ENCODE measurements at places on chromosomes 2 and 18. TPM values are rescaled to one million over a fixed set of nuclear protein-coding genes. Genes with fewer than 3 reads are reported as not detected.

GRCh38 chr2:166984797-166985196 lies 96.5 kb downstream of the XIRP2 start:
- DNase-seq = no peak

HJURP gene
- 3.0 TPM for total RNA-seq

DNA sequence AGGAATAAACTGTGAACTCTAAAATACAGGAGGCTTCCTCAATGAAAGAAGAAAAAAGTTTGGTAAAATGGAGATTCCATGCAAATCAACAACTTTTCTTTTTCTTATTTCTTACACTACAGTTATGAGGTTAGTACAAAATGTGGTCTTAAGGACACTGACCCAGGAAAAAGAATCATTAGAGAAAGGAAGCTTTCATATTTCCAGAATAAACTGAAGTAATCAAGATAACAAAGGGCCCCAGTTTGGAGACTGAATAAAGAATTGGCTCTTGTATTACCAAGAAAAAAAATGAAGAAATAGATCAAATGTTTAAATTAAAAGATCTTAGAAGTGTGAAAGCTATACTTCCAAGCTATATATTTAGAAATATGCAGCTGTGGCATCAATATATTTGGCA lies 72.3 kb downstream of the SLC66A3 start:
- no peak for DNase-seq

DNA sequence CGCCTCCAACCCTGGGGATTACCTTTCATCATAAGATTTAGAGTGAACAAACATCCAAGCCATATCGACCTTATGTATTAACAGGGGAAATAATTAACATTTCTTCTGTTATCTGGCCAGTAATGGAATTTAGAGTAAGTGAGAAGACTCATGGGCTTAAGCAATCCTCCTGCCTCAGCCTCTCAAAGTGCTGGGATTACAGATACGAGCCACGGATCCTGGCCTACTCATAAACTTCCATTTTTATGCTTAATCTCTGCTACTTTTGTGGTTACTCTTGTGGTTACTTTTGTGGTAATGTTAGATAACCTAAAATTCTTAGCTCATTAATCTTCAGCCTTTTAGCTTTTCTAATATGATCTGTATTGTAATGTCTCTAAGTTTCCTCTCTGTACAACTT lies 159.3 kb upstream of the SLC8A1 start:
- no peak for DNase-seq

GRCh38 chr2:106143495-106144215 lies 50.4 kb downstream of the UXS1 start:
- DNase-seq = no peak

FEV gene
- not detected for total RNA-seq

DNA sequence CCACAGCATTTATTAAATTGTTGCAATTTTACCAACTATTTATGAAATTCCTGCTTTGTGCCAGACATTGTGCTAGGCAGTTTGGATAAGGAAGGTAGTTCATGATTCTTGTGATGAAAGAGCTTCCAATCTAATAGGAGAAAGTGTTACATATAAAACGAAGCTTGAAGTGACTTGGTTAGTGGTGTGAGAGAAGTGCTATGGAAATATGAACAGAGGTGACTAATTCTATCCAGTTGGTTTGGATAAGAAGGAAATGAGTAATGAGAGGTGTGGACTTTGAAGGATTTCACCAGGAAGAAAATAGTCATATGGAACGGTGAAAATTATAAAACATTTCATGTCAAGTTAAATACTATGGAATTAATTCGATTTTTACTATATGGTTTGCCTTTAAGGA lies 48.6 kb downstream of the EML6 start:
- DNase-seq = no peak

DNA sequence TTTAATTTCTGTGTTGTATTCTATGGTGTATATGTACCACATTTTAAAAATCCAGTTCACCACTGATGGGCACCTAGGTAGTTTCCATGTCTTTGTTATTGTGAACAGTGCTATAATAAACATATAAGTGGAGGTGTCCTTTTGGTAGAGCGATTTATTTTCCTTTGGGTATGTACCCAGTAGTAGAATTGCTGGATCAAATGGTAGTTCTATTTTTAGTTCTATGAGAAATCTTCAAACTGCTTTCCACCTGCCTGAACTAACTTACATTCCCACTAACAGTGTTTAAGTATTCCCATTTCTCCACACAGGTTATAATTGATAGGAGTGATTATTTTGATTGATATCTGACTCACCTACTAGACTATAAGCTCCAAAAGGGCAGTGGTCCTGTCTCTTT lies 148.2 kb downstream of the BABAM2 start:
- DNase-seq = no peak

DNER gene
- total RNA-seq = 1.6 TPM

GRCh38 chr2:62801110-62801509 lies 95.6 kb downstream of the EHBP1 start:
- DNase-seq = no peak

DNA sequence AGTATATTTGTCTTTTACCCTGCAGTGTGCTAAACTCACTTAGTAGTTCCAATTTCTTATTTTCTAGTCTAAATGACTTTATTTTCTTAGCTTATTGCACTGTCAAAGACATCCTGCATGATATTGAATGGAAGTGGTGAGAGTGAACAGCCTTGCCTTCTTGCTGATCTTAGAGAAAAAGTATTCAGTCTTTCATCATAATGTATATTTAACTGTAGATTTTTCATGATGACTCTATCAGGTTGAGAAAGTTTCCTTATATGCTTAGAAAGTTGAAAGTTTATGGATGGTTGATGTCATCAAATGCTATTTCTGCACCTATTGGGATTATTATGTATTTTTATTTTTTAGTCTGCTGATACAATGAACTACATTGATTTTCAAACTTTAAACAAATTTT lies 21.3 kb upstream of the COL3A1 start:
- DNase-seq = no peak

DNA sequence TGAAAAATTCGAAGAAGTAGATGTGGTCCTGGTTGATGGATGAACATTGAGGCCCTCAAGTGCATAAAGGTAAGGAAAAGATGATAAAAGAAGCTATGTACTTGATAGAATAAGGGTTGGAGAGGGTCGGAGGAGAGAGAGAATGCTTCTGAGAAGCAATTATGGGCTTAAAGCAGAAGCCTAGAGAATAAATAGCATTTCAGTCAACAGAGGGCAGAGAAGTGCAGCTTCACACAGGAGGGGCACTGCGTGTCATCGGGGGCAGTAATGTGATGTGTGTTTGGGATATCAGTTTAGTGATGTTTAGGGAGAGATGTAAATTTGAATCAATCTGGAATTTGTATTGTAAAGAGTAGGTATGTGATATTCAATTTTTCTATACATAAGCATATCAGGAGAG lies 334.5 kb downstream of the PIK3C3 start:
- DNase-seq = no peak

POTEC gene
- not detected for total RNA-seq

BMP10 gene
- total RNA-seq = not detected

LRATD1 gene
- 4.9 TPM for total RNA-seq

SPHKAP gene
- total RNA-seq = 0.66 TPM

GRCh38 chr2:111954602-111955332 lies 56.4 kb downstream of the MERTK start:
- no peak for DNase-seq

GLB1L gene
- 11.8 TPM for total RNA-seq

NT5C1B gene
- not detected for total RNA-seq

SERPINB10 gene
- not detected for total RNA-seq

- no peak for DNase-seq
These were observed 231.8 kb upstream of the MYT1L start for GRCh38 chr2:2562867-2563266.

DUSP2 gene
- total RNA-seq = 12.8 TPM

ADRA2B gene
- 1.3 TPM for total RNA-seq
